ENCODE measurements at places on chromosomes 13 and 19.

GRCh38 chr19:10553943-10554381, 10.3 kb downstream of the ATG4D start:
- DNase-seq: peak; percentile 94

GRCh38 chr19:36963280-36963679, 47.1 kb downstream of the ZNF568 start:
- no peak for DNase-seq

GRCh38 chr13:30857636-30858035, 48.4 kb upstream of the MEDAG start:
- DNase-seq: no peak

DNA sequence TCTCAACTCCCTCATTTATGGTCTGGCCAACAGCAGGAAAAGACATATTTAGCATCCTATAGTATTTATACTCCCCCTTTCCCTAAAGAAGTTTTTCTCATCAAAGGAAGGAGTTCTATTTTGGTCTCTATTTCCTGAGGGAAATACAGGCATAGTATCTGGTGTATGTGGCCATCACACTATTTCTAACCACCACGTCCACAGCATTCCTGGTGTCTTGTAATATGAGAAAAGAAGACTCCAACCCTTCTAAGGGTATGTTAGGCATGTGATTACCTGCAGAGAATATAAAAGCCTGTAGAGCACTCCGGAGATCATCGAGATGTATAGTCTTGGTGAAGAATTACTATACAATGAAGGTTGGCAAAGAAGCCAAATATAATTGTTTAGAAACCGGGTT, 137.4 kb downstream of the VWA8 start:
- no peak for DNase-seq

- DNase-seq: peak; percentile 36
These were observed 111.3 kb downstream of the ZNF486 start for GRCh38 chr19:20278342-20278741.

GRCh38 chr13:35917252-35917941, 213.8 kb downstream of the DCLK1 start:
- DNase-seq: no peak

DNA sequence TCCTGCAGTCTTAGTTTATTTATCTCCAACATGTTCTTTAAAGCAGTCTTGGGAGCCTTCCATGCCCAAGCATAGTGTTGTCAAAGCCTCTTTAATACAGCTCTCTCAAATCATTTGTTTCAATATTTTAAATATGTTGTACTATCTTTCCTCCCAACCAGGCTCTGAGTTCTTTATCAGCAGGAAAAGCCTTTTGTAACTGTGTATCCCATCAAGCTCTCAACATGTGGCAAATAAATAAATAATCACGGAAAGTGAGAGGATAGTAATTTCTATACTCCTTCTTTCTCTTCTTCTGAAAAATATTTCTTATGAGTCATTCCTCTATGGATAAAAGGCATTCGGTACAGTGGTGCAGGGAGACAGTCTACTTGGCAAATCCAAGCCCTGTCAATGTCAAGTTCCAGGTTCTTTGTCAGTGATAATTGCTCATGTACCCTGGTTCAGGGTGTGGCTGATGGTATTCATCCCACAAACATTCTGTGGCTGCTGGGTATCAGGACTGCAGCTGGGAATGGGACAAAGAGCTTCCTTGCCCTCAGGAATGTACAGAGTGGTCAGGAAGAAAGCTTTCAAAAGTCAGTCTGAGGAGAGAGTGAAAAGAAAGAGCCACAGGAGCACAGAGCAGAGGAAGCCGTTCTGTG, 384.3 kb downstream of the EFNB2 start:
- no peak for DNase-seq

- no peak for DNase-seq
These were observed 36.8 kb downstream of the RBM26 start for GRCh38 chr13:79369226-79369625.

DNA sequence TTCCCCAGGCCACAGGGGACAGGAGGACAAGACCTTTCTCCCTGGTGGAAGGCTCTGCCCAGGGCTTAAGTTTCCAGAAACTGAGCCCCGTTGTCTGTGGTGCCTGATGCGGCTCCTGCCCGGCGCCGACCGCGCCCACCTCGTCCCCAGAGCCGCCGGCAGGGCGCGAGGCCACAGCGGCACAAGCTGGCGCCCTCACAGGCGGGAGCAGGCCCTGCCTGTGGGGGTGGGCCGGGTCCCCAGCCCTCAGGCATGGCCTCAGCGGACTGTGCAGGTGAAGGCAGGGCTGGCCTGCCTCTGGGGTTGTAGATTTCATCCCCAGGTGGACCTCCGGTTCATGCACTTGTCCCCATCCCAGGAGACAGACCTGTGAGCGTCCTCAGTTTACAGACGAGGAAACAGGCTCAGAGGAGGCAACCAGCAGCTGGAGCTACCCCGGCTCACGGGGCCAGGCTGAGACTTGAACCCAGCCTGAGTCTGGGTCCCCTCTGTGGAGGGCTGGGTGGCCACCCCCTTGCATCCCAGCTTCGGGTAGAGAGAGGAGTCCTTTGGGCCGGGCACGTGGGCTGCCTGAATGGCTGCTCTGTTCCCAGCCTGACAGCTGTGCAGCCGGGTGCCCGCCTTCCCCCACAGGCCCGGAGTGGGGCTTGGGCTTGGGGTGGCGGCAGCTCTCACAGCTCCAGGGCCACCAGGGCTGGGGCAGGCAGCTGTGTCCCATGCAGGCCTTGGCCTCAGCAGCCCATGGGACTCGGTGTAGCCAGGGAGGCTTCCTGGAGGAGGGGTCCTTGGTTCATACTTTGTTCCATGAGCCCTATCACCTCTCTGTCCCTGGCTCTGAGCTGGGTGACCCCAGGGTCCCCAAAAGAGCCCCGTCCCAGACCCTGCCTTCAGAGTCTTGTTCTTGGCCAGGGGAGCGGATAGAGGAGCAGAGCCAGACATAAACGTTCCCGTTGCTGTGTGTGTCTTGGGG, 26.8 kb downstream of the PIAS4 start:
- DNase-seq: no peak

DNA sequence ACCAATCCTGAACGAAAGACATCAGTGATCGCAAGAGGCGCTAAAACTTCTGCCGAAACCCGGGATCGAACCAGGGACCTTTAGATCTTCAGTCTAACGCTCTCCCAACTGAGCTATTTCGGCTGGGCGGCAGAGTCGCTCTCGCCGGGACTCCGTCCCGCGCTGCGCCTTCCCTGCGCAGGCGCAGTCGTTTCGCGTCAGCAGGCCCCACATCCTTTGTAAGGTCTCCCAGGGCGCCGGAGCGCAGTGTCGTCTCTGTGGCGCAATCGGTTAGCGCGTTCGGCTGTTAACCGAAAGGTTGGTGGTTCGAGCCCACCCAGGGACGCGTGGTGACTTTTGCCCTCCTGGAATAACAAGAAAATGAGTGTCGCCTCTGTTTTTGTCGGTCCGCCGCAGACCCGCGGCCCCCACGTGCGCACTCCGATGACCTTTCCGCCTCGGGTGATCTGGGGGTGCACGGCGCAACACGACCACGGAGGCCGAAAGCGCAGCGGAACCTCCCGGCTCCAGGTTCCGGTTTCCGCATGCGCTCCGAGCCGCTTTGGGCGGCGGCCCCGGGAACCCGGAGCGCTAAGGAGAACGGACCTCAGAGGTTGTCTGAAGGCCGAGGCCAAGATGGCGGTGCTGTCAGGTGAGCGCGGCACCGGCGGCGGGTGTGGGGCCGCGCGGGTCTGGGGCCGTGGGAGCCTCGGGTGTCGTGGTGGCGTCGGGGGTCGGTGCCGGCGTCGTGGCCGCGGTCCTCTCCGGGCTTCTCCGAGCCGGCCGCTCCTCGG, at the start of gene NDUFS7:
Gene NDUFS7 (plus strand): TSS at position 596 of the 773 bp plus-strand sequence. CDS start 20 bp downstream, at position 616.
- DNase-seq: peak; percentile 83

DNA sequence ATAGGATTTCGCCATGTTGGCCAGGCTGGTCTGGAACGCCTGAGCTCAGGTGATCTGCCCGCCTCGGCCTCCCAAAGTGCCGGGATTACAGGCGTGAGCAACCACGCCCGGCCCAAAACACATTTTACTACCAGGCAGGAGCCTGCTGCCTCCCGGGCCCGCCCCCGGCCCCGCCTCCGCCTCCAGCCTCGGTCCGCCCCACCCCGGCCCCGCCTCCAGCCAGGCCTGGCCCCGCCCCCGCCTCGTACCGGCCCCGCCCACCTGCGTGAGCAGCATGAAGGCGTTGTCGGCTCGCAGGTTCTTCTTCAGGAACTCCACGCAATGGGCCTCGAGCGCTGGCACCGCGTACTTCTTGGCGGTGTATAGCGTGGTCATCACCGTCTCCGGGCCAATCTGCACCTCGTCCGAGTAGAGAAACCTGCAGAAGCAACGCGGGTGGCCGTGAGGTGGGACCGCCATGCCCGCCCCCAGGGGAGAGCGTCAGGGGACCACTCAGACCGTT, 22.7 kb downstream of the BTBD2 start:
- DNase-seq: no peak

DNA sequence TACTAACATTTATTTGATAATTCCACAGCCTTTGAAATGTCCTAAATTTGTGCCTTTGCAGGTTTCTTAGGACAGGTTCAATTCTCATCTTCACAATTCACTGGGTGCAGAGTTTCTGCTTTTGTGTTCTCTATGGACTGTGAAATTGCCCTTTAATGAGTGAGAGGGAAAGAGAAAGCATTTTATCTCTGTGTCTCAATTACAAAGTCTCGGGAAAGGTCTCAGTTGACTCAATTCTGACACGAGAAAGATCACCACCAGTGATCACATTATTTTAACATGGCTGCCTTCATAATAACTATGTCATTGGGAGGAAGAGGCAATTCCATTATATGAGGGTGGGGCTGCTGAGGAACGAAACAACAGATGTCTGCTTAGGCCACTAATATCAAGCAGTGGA, 26.2 kb upstream of the LRCH1 start:
- DNase-seq: no peak

GRCh38 chr19:10679743-10680142, 21.5 kb upstream of the QTRT1 start:
- no peak for DNase-seq

DNA sequence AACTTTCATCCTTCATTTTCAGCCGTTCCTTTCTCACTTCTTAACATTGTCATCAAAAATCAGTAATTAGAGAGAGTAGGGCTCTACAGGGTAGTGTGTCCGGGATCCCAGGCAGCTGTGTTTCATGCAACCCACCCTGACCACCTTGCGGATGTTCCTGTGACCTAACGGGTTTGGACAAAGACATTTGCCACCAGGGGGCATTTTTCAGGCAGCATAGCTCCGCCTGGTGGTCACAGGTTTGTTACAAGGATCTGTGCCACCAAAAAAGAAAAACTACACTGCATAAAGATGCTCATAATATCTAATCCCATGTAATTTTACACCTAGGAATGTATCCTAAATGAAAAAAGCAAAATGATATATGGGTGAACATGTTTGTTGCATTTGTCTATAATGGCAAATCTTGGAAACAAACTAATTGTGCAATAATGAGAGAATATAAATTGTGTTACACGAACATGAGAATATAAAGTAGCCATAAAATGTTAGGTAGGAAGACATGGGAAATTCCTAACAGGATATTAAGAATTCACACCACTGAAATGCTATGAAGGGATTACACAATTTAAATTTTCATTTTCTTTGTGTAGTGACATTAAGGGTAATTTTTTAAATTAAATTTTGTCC, 123.0 kb downstream of the SLC7A1 start:
- DNase-seq: peak; percentile 26

DNA sequence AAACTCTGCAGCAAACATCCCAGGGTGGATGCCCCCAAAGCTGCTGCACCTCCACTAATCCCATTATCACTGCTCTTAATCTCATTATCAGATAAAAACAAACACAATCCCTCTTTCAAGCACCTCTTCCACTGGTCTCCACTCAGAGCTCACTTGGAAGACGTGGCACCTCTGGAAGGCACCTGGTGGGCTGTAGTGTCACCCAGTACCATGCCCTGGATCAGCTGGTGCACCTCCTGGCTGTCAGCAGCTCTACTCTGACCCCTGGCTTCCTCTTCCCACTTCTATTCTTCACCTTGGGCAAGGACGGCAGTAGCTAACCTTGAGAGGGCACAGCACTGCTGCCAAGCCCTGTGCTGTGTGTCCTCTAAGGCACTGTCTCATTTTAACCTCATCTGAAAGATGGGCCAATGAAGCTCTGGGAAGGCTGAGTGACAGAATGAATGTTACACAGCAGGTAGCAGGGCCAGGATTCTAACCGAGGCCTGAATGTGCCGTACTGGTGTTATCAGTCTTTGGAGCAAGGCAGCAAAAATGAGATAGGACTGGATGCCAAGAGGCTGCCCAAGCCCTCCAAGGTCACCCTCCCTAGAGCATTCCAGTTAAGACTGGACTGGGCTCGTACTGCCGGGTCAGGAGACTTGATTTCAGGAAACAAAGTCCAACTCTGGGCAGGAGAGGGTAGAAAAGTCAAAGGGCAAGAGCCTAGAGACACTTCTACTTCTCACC, 7.4 kb downstream of the BRD4 start:
- DNase-seq: no peak

- no peak for DNase-seq
These were observed 5.2 kb downstream of the SLC25A42 start for GRCh38 chr19:19068659-19069654.

- DNase-seq: peak; percentile 8
These were observed 113.2 kb downstream of the ESD start for GRCh38 chr13:46683676-46684260.

DNA sequence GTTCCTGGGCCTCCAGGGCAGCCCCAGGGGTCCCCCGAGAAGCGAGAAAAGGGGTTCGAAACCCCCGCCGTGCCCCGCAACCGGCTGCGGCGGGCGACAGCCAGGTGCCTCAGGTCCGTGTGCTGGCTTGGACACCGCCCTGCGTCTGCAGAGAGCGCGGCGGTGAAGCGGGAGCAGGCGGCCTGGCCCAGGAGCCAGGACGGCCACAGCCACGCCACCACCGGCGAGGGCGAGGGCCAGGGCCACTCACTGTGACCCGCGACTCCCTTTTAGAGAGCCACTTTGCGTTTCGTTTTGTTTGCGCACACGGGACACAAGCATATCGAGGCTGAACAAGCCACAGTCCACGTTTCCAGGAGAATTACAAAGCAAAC, 110.4 kb downstream of the CRYL1 start:
- DNase-seq: no peak

DNA sequence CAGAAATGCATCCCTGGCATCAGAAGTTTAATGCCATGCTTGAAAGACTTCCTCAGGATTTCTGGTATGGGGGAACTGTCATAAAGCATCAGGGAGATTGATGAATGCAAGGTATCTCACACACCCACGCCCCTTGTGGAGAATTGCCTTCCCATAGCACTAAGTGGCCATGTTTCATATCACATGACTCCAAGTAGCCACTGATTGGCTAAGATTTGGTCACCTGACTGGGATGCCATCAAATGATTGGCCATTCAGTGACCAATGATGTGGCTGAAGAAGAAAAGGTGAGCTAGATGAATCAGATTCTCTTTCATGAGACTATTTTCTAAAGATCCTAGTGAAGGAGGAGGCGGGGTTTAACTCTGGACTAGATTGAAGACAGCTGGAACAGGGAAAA, 7.3 kb downstream of the KLK8 start:
- no peak for DNase-seq

- DNase-seq: no peak
These were observed 805.7 kb downstream of the PCDH9 start for GRCh38 chr13:66424422-66424821.
